NCI-H1417 treated with DMSO at 0.1 percent for 48 hours (cell line): ENCODE measurements at places on chromosomes 16 and 17.

DNA sequence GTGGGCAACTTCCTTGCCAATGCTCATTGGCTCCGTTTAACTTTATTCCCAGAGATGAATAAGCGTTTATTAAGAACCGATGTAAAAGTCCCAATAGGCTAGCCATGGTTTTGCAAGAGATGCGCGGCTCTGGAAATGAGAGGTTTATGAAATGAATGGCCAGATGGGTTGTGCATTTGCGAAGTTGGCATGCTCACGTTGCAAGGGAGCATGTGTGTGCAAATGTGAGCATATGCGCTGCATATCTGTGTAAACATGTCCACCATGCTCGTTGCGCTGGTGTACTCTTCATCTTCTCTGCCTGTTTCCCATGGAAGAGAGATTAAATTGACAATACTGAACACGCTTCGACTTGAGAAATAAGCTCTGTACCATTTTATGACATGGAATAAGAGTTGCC is 848.6 kb upstream of the RBFOX1 start:
- no peak for DNase-seq

- no peak for DNase-seq
These were observed 37.5 kb downstream of the DHRS7B start for GRCh38 chr17:21164216-21164615.

GRCh38 chr16:85441890-85442670 is 171.0 kb upstream of the GSE1 start:
- DNase-seq: no peak

- no peak for DNase-seq
These were observed 47.8 kb downstream of the SREBF1 start for GRCh38 chr17:17788967-17789366.

GRCh38 chr17:6061290-6061689 is 8.9 kb upstream of the WSCD1 start:
- no peak for DNase-seq

DNA sequence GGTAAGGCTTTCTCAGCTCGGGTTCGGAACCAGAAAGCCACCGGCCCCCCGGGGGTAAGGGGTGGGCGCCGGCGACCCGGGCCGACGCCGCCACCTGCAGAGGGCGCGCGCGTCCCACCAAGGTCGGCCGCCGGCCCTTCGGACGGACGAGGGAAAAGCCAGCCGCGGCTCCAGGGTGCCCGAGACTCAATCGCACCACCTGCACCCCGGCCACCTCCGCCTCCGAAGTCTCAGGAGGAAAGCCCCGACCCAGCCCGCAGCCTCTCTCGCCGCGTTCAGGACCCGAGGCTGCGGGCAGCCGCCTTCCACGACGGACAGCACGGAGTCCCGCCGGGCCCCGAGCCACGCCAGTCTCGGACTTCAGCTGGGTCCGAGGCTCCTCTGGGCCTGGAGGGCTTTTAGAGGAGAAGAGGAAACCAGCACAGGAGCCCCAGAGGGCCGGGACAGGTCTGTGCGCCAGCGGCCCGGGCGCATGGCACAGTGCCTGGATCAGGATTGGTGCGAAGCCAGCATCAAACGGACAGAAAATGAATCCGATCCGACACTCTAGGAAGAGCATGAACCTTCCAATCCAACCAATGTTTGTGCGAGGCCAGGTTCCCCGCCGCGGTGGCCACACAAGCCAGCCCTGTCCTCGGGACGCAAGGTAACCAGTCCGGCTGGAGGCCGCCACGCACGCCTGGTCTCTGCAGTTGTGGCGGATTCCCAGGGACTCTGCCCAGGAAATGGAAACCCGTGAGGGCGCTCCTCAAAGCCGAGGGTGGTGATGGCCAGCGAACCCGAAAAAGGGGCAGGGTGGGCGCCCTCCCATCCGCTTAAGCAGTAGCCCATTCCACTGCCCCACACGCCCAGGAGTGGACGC is 6.7 kb downstream of the CBX8 start:
- DNase-seq: no peak
